ENCODE measurements at places on chromosomes 12 and 14. TPM values are rescaled to one million over a fixed set of nuclear protein-coding genes. Genes with fewer than 3 reads are reported as not detected.

The SERPINA5 gene
- polyA plus RNA-seq, result 0.12 TPM

The DCN gene
- polyA plus RNA-seq, result 0.38 TPM

The RASSF9 gene
- polyA plus RNA-seq, result 1.5 TPM

The KLRC4 gene
- polyA plus RNA-seq, result not detected

The SLC4A8 gene
- polyA plus RNA-seq, result 4.7 TPM

The ZNF385A gene
- 1.6 TPM for polyA plus RNA-seq

The CCDC184 gene
- polyA plus RNA-seq, result 0.39 TPM

The RDH12 gene
- polyA plus RNA-seq, result not detected

The APOF gene
- not detected for polyA plus RNA-seq

The ARHGEF40 gene
- 19.9 TPM for polyA plus RNA-seq

The ATP5F1B gene
- polyA plus RNA-seq, result 829 TPM

The AQP2 gene
- not detected for polyA plus RNA-seq

DNA sequence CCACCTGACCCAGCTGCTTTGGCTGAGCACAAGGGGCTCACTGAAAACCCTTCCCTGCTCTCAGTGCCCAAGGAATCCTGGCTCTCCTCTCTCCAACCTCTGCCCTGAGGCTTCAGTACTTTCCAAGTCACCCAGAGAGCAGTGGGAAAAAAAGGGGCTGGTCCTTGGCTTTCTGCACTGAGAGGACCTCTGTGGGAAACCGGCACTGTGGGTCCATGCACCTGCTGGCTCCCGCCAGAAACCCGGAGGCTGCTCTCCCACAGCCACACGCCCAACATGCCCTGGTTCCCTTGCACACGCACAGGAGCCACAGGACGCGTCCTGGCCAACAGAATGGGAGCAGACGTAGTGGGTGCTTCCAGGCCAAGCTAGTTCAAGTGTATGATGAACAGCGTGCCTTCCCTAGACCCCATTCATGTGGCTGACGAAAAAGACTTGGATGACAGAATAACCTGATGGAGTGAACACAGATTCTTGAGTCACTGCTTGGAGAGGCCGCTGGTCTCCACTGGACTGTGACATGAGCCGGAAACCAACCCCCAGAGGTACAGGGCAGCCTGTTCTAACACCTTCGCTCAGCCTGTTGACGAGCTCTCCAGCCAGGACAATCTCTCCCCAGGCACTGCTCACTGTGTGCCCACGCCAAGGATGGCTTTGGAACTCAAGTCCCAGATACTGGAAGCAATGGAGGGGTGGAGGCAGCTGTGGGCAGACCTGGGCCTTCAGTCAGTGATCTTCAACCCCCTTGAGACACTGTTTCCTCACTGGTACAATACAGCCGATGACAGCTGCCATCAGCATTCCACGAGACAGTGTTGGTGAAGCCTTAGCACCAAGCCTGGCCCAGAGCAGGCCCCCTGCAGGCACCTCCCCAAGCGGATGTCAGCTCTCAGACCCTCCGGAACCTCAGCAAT, 87.7 kb downstream of the ITPK1 start:
- no peak for DNase-seq

DNA sequence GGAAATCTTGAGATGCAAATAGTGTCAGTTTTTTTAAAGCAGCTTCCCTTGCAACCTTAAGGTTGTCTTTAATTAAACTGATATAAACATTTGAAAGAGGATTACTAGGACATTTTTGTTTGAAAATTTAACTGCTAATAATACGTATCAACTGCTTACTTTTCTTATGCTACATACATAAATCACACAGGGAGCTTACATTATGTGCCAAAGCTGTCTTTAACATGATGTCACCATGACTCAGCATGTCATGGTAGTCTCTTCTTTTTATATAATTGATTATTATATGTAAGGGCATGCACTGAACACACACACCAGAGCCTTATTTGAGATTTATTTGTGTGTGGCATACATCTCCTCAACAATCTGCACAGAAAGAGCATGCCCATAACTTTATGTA, 63.0 kb upstream of the PTHLH start:
- peak; percentile 63 for DNase-seq

GRCh38 chr14:91315844-91316267, 71.4 kb upstream of the GPR68 start:
- DNase-seq, result no peak

DNA sequence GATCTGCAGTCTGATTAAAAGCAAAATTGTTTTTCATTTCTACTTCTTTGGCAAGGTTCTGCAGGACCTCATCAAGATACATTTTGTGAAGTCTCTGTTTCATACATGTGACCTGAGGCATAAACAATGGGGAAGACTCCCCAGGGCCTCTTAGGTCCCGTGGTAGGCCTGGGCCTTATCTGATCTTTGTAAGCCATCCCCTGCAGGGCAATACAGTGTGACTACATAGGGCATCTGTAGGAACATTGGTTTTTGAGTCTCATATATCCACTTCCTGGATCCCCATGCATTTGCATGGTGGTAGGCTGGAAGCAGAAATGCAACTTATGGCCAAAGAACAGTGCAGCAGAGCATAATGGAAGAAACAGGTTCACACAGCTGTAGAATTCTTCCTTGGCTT, 6.0 kb downstream of the FAR2 start:
- DNase-seq, result no peak

- peak; percentile 27 for DNase-seq
These were observed 13.8 kb downstream of the BICD1 start for GRCh38 chr12:32120419-32120818.

GRCh38 chr12:101490286-101490920, 15.3 kb downstream of the SPIC start:
- DNase-seq, result no peak

DNA sequence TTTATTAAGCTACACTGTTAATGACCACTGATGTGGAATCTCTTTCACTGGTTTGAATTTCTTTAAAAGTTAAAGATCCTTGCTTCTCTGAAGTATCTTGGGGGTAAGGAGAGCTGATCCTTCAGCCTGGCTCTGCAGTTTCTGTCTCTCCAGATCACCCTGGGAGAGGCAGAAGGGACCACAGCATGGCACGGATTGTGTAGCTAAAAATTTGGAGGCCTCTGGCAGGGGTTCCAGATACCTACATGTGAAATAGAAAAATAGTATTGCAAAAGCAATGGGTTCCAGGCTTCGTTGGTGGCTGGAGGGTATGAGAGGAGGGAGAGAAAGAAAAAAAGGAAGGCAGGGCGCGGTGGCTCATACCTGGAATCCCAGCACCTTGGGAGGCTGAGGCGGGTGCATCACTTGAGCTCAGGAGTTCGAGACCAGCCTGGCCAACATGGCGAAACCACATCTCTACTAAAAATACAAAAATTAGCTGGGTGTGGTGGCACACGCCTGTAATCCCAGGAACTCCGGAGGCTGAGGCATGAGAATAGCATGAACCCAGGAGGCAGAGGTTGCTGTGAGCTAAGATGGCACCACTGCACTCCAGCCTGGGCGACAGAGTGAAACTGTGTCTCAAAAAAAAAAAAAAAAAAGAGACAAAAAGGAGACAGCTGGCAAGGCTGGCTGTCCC, 3.4 kb downstream of the CHST11 start:
- no peak for DNase-seq

- no peak for DNase-seq
These were observed 181.4 kb upstream of the BMP4 start for GRCh38 chr14:54138024-54138353.

GRCh38 chr12:39144613-39145061, 239.2 kb upstream of the CPNE8 start:
- DNase-seq, result no peak

DNA sequence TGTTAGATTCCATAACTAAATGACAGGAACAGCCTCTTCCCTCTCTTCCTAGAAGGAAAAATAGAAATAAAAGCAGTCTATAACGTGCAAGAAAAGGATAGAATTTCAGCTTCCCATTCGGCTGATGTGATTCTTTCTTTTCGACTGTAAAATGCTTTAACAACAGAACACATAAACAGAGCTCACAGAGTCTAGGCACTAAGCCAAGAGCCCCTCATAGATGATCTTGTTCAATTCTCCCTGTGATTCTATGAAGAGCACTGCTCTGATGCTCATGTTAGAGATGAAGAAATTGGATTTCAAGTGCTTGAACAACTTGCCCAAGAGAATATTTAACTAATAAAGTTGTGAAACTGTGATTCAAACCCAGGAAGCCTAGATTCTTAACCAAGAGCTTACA, 232.7 kb downstream of the RPAP3 start:
- DNase-seq, result no peak

- DNase-seq, result no peak
These were observed 216.7 kb downstream of the TMEM132C start for GRCh38 chr12:128483526-128484255.

GRCh38 chr14:99812096-99812750, 19.0 kb downstream of the EML1 start:
- no peak for DNase-seq

GRCh38 chr12:132302466-132303358, 26.7 kb downstream of the GALNT9 start:
- DNase-seq, result no peak

DNA sequence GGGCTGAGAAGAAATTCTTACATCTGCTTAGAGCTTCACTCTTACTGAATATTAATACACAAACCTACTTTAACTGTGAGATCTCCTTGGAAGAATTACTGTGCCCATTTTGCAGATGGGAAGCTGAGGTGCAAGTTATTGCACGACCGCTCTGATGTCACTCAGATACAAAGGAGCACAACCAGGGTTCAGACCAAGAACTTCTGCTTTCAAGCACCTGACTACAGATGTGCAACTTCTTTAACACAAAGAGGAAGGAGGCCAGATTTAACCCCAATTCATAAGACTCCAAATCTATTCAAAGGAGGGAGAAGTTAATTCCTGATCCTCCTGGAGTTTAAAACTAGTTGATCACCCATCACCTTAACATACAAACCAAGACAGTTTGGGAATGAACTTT, 232.6 kb downstream of the VRK1 start:
- DNase-seq, result no peak

GRCh38 chr12:82325540-82326336, 32.4 kb downstream of the CCDC59 start:
- no peak for DNase-seq

DNA sequence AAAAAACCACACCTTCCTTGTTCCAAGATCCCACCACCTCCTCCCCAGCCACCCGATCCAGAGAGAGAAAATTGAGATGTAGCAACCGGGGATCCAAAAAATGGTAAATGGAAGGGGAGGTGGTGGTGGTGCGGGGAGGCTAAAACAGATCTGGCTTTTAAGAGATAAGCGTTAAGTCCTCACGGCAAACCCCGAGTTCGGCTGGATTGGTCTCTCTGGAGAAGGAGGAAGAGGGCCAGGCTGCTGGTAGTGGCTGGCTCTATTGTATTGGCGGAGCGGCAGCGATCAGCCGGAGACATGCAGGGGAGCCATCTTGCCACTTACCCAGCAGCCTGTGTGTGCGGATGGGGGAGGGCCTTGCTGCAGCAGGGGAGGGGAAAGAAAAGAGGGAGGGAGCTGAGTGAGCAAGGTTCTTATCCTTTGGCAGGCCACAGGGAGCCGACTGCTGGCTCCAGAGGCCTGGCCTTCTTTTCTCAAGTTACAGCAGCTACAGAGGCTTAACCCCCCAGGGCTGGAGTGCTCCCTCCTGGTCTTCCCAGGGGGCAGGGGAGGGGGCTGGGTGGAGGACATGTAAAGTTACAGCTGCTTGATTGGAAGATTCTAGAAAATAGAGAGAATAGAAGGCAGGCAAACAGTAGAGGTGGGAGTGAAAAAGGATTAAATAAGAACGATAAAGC, 14.1 kb upstream of the CDH24 start:
- peak; percentile 93 for DNase-seq

GRCh38 chr14:75609606-75610475, 31.4 kb downstream of the FLVCR2 start:
- DNase-seq, result no peak

GRCh38 chr14:89648510-89648909, 231.5 kb upstream of the FOXN3 start:
- DNase-seq, result no peak

DNA sequence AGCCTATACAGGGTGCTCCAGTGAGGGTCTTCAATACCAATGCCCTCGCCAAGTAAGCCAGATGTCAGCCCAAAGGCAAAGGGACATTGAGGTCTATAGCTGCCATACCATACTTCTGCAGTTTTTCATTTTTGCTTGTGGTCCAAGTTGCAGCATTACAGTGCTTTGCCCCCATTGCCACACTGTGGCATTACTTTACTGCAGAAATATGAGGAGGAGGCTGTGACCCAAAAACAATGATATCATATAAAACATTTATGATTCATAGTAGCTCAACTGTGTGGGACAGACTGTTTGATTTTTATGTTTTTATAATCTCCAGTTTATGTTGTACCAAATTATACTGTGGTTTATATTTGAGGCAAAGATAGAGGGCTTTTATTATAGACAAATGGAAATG, 64.1 kb downstream of the KIAA0586 start:
- no peak for DNase-seq

- peak; percentile 68 for DNase-seq
These were observed 40.0 kb downstream of the OSBPL8 start for GRCh38 chr12:76519538-76519937.

- DNase-seq, result no peak
These were observed 36.0 kb downstream of the MAP1LC3B2 start for GRCh38 chr12:116595186-116595585.

GRCh38 chr12:15856097-15856982, 25.8 kb upstream of the STRAP start:
- DNase-seq, result peak; percentile 82

DNA sequence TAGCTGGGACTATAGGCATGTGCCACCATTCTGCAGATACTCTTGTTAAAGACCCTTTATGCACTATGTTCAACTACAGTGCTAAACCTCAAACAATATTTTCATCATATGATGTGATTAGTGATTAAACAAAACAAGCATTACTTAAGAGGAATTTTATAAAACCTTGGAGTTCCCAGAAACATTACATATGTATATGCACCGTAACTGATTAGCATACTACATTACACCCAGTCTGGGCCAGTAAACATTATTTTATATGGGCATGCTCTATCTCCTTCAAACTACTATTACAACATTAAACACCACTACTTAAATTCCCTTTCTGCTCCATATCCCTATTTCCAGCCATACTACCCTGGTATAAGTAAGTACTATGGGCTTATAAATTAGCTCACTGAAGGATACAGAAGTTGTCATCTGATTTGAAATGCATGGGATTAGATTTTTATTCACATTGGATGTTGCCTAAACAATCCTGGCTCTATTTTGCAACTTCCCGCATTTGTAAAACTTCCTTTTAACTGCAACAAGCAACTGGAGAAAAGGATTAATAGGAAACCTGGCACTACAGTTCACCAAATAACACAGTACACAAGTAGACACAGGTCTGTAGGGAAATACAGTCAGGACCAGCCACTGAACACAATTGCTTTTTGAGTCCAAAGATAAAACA, 205.8 kb downstream of the MED13L start:
- no peak for DNase-seq

Data from endothelial cell of umbilical vein (primary cell).